GM13976 (cell line): ENCODE measurements at places on chromosomes 5 and 9.

DNA sequence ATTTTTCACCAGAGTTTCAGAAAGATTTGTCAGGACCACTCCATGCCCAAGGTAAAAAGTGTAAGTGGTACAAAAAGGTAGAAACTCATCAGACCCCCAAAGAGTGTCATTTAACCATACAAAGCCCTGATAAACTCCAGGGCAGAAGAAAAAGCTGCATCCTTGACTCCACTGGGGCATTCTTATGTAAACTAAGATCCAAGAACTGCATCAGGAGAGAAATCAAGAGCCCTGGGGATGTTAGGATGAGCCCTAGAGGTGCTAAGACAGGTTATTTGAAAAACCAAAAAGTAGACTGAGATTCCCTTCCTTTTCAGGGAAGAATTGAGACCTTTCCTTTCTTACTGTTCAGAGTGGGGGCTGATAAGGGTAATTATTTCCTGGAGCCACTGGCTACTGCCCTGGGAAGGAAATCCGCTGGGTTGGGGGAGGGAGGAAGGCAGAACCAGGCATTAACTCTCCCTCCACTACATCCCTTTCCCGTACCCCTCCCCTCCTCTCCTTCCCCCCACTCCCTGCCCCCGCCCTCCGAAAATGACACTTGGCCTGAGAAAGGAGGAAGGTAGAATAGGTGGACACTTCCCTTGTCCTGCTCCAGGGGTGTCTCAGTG is 54.7 kb downstream of the FXN start:
- no peak for DNase-seq

DNA sequence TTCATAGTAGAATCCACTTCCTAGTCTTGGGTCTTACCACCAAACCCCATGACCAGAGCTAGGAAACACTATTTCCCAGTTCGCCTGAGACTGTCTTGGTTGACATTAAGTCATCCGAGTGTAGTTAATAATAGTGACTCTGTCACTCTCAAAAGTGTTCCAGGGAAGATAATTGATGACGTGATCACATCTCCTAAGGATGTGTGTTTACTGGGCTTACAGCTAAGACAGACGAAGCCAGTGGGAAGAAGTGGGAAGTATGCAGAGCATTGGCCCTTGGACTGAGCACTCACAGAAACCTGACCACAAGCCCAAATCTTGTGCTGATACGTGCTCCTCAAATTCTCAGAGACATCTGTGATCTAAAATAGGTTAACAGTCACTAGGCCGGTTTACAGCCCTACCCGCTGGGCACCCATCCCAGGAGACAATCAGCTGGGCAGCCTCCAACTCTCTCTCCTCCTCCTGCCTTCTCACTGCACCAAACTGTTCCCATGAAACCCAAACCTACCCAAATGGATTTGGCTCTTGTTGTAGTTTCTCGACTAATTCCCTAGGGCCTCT is 316.6 kb downstream of the TLE1 start:
- no peak for DNase-seq

GRCh38 chr5:76497986-76498717 is 95.1 kb downstream of the IQGAP2 start:
- no peak for DNase-seq

DNA sequence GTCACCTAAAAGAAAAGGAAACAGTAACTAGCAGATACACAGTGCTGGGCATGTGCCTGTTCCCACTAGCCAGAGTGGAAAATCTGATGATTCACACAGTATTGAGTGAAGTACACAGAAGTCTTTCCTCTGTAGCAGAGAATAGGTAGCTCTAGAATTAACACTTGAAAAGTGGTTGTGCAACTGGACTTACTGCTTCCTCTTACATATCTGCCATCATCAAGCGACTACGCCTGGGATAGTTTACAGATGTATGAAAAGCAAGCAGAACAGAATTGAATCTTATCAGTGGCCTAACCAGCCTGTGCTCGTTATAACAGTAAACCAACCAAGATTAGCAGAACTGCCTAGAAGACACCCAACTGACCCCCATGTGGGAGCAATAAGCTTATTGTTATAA is 130.6 kb downstream of the DTWD2 start:
- no peak for DNase-seq

DNA sequence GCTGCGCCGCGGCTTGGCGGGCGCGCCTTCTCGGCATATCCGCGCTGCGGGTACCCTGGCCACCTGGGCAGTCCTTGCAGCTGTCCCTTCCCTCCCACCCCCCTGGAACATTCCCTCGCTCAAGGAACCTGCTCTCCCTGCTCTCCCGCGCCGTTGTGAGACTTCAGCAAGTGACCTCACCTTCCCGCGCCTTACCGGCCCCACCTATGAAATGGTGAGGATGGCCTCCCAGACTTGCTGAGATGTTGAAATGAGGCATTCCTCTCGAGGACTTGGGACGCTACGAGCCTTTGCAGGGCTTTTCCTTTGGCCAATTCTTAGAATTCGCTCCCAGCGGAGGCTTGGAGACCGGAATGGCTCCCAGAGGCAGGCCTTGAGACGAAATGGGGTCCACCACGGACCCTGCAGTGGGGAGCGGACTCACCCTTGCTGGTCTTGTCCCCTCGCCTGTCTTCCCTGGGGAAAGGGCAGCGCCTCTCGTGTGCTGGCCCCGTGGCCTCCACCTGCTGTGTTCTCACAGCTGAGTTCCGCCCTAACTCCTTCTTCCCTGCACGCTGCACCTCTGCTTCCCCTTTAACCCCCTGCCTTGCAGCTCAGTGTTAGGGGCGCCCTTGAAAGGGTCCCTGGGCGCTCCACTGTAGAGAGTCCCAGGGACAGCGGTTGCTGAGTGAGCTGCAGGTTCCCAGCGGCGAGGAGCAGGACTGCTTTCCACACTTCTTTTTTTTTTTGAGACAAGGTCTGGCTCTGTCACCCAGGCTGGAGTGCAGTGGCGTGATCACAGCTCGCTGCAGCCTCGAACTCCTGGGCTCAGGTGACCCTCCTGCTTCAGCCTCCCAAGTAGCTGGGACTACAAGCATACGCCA is 907 bp downstream of the HMCN2 start:
- no peak for DNase-seq

DNA sequence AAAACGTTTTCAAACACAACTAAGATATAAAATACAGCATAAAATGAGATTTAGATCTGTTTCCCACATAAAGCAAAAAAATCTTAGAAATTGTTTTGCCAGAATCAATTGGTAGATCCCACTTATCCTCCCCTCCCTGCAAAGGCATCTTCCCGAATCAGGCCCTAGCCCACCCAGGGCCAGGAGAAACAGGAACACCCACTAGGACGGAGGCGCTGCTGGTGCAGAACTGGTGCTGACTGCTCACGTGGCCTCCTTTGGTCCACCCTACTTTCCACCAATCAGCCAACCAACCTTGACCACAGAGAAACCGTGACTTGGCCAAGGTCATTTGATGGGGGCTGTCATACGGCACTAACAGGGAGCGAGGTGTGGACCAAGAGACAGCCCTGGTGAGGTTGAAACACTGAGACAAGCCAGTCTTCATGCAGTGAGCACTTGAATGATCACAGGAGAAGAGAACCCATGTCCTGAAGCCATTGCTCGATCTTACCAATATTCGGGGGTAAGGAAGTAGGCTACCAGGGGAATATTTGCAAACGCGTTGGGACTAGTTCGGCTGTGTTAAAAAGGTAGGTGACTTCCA is 5.2 kb downstream of the SURF2 start:
- DNase-seq = no peak
